Activated CD4-positive, alpha-beta T cell treated with anti-CD3 and anti-CD28 coated beads for 4 hours (primary cell): ENCODE measurements at places on chromosomes 7 and 10.
A peak's percentile ranks its signal among the peaks of the same experiment; 100 is the strongest.

GRCh38 chr7:44819292-44819691 is 22.8 kb downstream of the PPIA start:
- no peak for DNase-seq

GRCh38 chr10:14010101-14010558 is 320.6 kb downstream of the FRMD4A start:
- no peak for DNase-seq

DNA sequence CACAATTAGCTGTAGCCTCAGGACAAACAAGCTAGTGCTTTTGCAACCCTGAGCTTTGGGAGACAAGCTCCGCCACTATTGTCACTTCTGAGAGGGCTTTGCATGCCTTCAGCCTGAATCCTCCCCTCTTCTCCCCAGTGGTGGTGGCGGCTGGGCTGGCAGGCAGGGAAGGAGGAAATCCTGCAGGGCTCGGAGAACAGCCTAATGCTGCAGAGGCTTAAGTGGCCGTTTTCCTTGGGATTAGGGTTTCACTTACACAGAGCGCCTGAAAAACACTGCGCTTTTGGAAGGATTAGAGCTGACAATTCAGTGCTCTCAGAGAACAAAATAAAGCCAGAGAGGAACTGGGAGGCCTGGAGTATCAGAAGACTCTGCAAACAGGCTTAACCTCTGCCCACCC is 71.3 kb downstream of the PAX2 start:
- no peak for DNase-seq

GRCh38 chr10:94316560-94316959 is 46.2 kb downstream of the NOC3L start:
- no peak for DNase-seq

DNA sequence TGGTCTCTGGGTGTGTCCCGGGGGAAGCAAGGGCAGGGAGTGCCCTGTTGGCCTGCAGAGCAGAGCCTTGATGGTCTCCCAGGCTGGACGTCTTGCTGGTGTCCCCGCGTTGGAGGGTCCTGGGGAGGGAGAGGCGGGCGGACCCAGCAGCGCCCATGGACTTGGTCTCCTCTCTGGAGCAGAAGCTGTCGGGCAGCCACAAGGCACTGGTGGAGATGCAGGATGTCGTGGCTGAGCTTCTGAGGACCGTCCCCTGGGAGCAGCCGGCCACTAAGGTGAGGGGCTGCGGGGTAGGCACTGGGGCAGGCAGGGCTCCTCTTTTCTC is 20.9 kb downstream of the TTYH3 start:
- DNase-seq: no peak

DNA sequence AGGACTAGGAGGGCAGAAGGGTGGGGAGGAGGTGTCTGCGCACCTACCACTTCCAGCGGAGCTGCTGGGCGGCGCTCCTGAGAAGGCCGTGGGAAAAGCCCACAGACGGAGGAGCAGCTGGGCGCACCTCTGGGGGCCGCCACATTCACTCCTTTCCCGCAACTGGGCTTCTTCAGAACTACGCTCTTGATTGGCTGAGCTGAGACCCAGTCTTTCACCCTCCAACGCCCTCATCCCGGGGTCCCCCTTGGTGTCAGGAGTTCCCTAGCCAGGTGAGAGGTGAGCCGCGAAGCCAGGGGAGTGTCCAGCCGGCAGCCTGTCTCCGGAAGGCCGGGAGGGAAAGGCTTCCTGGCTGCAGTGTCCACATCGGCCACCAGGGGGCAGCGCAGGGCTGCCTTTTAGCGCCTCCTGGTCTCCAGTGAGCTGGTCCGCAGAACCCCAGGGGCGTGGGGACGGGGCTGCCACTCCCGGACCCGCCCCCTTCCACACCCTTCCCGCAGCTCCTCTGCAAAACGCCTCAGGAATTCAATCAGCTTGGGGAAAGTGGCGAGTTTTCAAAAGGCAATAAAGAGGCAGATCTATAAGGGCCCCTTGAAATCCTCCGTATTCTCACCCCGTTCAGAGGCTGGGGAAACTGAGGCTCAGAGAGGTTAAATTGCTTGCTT is 98.8 kb downstream of the CHST15 start:
- peak; percentile 59 for DNase-seq

DNA sequence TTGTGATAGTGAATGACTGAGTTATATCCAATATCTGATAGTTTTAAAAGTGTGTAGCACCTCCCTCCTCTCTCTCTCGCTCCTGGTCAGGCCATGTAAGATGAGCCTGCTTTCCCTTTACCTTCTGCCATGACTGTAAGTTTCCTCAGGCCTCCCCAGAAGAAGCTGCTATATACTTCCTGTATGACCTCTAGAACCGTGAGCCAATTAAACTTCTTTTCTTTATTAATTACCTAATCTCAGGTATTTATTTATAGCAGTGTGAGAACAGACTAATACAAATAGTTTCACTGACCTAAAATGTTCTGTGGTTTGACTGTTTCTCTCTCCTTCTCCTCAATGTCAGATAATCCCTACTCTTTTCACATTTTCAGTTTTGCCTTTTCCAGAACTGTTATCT is 321.3 kb upstream of the MBL2 start:
- DNase-seq: no peak

GRCh38 chr7:39845006-39845405 is 105.0 kb upstream of the CDK13 start:
- DNase-seq: no peak

DNA sequence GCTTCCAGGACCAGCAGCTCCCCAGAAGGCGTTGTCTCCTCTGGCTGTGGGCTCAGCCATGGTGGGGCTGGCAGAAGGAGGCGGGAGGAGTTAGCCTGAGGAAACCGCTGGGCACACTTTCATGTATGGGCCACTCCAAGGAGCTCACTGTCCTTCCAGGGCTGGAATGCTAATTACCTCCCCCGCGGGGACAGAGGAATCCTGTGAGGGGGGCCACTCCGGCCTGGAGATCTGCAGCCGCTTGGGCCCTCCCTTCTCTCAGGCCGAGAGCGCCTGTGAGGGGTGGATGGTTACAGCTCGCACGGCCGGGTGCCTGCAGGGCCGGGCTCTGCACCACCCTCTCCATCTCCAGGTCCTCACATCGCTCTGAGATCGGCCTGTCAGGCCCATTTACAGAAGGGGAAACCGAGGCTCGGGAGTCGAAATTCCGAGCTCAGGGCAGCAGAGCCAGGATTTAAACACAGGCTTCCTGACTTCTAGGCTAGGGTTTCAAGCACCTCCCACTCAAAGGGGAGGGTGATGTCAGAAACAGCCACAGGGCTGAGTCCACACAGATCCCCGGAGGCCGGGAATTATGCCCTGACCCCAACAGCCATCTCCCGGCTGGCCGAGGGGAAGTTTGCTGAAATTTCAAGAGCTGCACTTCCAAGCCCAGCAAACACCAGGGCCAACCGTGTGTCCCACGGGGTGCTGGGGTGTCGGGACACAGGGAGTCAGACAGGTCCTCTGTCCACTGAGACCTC is 59.1 kb downstream of the PDGFA start:
- no peak for DNase-seq

DNA sequence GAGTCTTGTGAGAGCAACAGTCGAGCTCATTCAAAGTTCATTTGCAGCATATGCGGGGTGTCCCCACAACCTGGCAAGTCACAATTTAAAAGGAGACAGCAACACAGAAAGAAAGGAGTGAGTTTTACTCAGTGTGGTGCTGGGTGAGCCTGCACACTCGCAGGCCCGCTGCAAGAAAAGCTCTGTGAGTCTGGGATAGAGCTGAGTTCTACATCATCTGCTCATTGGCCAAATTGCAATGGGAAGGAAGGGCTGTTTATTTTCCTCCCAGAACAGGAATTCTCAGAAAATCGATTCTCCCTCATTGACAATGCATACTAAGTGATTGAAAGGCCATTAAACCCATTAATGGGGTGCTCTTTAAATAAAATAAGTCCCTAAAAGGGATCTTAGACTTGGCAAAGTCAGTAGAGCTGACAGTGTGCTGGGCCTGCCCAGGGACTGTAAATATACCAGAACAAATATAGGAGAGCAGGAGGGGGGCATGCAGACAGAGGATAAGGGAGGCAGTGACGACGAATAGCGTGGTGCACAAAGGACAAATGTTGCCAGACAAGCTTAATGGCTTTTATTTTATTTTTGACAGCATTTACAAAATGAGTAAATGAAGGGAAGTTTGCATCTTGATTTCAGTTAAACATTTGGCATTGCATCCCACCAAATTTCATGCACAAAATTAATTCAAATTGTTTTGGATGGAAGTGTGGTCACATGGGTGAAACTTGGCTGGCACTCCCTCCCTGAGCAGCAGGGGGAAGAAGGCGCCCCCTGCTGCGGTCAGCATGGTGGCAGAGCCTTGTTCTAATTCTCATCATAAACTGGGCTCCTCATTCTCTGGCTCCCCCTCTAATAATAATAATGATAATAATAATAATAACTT is 215.7 kb downstream of the SNX10 start:
- DNase-seq: no peak
